ENCODE measurements at places on chromosomes 3 and 15.

DNA sequence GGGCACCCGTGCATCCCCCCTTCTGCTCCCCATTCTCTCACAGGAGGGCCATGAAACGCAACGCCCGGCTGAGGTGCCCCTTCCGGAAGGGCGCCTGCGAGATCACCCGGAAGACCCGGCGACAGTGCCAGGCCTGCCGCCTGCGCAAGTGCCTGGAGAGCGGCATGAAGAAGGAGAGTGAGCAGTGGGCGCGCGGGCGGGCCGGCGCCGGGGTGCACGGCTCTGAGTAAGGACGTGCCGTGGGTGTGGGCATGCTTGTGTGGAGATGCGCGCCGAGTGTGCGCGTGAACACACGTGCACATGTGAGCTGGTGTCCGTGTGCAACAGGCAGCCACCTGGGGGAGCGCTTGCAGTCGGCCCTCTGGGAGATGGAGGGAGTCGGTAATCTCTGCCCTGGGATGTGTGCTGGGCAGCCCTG, 28.1 kb downstream of the NR1I2 start:
- peak; percentile 51 for DNase-seq

DNA sequence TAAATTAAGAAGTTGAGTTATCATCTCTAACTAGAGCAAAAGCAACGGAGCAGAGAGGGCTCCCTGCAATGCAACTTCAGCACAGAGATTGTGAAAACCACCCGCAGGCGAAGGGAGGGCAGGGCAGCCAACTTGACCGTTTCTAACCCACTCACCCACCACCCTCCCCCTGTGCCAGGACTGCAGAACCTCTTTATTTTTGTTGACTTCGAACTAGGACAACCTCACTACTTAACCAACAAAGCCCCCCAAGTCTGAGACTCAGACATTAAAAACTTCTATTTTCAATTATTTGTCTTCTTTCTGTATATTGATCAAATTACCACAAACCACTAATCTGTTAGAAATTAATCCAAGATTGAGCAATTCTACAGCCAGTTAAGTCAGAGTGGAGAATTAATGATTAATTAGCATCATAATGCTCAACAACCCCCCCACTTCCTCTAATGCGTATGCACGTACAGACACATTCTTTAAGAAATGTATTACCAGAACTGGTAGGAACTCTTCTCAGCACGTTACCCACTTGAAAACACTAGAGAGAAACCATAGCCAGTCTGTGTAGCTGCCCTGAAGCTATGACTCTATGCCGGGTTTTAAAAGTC, 2.0 kb downstream of the MGLL start:
- no peak for DNase-seq

DNA sequence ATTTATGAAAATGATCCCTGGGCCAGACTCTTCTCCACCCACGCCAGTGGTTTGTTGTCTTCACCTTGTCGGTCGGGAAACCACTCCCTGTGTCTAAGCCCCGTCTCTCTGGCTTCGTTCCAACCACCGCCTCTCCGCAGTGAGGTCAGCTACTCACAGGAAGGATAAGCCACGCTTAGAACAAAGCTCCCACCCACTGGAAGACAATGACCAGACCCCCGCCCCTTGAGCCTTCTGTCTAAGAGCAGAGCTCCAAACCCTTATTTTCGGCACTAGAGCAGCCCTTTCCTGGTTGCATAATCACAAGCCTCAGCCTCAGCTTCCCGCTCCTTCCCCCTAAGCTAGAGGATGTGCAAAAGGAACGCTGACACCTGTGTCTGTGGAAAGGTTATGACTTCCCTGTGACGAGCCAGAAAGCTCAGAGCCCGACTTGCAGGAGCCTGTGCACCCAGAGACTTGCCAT, 114.9 kb upstream of the MEF2A start:
- DNase-seq: peak; percentile 68

GRCh38 chr15:58666957-58667356, 82.5 kb downstream of the ADAM10 start:
- DNase-seq: no peak

Data from CD4-positive, alpha-beta T cell treated with Interleukin-17A for 1 hour (primary cell).